ENCODE measurements at places on chromosomes 7 and 10.

- peak; percentile 53 for DNase-seq
These were observed 3.5 kb downstream of the MKRN1 start for GRCh38 chr7:140475747-140476333.

GRCh38 chr10:118793545-118793944 lies 38.8 kb upstream of the CACUL1 start:
- no peak for DNase-seq

GRCh38 chr10:131775833-131776232 lies 125.0 kb upstream of the PPP2R2D start:
- no peak for DNase-seq

- peak; percentile 92 for DNase-seq
These were observed 259.9 kb downstream of the CACNA2D1 start for GRCh38 chr7:82183634-82184033.

DNA sequence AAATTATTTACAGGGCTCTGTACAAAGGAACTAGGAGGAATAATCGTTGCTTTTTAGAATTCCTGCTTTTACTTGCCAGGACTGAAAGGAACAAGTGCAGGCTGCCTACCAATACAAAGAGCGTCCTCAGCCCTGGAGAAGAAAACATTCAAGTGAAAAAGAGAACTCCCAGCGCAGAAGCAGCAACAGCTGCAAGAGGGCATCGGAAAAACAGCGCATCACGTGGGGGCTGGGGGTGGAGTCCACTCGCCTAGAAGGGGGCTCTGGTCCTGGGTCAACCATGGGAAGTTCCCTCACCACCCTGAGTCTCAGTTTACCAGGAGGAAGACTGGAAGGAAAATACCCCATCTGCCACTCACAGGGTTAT lies 385 bp upstream of the C10orf90 start:
- DNase-seq: no peak

- DNase-seq: no peak
These were observed 11.7 kb downstream of the ANK3 start for GRCh38 chr10:60377955-60378354.

DNA sequence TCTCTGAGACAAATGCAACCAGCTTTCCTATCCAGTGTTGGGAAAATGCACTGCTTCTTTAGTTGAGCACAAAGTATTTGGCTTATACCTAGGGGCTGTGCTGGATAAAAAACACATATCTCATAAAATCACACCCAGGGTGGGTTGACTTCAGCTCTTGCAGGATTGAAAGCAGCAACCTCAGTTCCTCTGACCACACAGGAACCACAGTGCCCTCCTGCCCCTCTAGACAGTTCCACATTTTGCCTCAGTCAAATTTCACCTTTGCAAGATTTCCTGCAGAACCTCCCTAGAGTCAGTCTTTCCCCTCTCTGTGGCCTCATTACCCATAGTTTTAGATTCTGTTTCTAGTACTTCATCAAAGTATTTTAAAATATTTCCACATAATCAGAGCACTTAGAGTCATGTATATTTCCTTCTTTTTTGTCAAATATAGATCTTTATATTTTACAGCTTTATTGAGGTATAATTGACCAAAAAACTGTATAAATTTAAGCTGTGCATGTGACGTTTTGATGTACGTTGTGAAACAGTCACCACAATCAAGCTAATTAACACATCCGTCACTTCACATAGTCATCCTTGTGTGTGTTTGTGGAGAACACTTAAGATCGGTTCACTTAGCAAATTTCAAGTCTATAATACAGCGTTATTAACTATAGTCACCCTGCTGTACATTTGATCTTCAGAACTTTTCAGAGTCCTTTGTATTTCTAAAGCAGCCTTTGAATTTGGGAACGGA lies 37.0 kb upstream of the EGR2 start:
- DNase-seq: peak; percentile 33

DNA sequence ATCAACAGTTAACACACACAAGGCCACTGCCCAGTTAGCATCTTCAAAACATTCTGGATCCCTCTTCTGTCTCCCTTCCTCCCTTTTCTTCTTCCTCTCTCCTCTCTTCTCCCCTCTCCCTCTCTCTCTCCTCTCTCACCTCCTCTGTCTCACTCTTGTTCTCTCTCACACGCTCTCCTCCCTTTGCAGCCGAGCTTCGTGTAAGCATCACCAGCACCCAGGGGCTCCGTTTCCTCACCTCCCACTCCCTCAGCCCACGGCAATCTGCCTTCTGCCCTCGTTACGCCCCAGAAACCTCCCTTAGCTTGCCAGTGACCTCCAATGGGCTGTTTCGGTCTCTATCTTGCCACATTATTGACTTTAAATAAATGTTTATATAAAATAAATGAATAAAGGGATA lies 147.4 kb downstream of the TEX36 start:
- no peak for DNase-seq

GRCh38 chr7:101884671-101885596 lies 67.5 kb downstream of the CUX1 start:
- DNase-seq: no peak

DNA sequence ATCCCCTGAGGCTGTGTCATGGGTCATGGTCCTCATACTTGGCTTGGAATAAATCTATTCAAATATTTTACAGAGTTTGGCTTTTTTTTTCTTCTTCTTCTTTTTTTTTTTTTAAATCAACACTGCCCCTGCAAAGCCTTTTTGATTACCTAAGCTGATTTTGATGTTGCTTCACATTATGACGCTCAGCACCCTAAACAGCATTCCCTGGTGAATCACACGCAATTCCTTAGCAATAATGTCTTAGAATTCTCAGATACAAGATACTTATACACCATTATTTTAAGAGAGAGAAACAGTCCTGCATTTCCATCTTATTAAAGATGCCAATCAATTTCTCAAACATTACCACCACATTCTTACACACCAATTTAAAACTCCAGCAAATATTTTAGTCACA lies 323.7 kb upstream of the IGFBP3 start:
- DNase-seq: no peak

GRCh38 chr10:5591336-5591824 lies 66.6 kb downstream of the CALML3 start:
- DNase-seq: no peak

GRCh38 chr10:126235091-126235978 lies 152.9 kb downstream of the ADAM12 start:
- no peak for DNase-seq

GRCh38 chr7:125491137-125491536 lies 561.5 kb upstream of the POT1 start:
- DNase-seq: no peak

DNA sequence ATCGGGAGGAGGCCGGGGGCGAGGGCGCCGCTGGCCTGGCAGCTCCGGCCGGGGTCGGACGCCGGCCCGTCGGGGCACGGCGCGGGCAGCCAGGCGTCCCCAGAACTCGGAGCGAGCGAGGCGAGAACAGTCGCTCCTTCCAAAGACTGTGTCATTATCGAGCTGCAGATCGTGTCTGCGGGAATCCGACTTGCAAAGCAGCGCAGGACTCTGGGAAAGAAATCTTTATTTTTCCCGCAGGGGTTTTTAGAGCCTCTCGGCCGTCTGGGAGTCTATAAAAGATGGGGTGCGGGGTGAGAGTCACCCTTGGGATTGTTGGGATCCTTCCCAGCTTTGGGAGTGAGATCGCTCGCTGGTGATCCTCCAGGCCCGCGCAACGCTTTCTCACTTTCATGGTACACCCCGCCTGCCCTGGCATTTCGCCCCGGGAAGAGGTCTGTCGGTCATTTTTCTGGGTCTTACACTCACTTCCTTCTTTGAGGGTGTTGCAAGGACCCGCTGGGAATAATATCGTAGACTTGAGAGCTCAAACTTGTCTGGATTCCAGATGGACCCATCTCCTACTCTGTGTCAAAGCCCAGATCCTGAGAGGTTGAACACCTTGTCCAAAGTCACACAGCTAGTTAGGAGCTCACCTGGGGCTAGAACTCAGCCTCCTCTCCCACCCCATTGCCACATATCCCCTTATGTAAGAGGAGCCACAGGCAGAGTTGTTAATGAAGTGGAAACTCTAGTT lies 1.0 kb downstream of the UBTD1 start:
- DNase-seq: peak; percentile 18

GRCh38 chr7:158935062-158935461 lies 78.7 kb downstream of the DYNC2I1 start:
- DNase-seq: no peak

- DNase-seq: no peak
These were observed 464.5 kb downstream of the GRID1 start for GRCh38 chr10:85902051-85902450.

- DNase-seq: no peak
These were observed 39.1 kb upstream of the ABLIM1 start for GRCh38 chr10:114697061-114697598.

- no peak for DNase-seq
These were observed 23.6 kb downstream of the FAM3C start for GRCh38 chr7:121372376-121373010.

DNA sequence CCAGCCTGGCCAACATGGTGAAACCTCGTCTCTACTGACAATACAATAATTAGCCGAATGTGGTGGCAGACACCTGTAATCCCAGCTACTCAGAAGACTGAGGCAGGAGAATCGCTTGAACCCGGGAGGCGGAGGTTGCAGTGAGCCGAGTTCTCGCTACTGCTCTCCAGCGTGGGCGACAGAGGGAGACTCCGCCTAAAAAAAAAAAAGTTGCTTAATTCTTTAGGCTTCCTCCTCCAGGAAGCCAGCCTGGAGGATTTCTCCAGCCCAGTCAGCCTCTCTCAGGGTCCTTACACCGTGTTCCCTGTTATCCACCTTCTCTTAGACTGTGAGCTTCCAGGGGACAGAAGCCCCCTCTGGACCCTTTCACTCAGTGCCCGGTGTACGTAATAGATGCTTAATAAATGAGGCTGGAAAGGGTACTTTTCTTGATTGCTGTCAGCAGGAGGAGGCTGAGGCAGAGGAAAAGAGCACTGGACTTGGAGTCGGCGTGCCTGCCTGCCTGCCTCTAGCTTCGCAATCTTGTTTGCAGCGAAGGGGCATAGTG lies 16.4 kb upstream of the NODAL start:
- DNase-seq: no peak

DNA sequence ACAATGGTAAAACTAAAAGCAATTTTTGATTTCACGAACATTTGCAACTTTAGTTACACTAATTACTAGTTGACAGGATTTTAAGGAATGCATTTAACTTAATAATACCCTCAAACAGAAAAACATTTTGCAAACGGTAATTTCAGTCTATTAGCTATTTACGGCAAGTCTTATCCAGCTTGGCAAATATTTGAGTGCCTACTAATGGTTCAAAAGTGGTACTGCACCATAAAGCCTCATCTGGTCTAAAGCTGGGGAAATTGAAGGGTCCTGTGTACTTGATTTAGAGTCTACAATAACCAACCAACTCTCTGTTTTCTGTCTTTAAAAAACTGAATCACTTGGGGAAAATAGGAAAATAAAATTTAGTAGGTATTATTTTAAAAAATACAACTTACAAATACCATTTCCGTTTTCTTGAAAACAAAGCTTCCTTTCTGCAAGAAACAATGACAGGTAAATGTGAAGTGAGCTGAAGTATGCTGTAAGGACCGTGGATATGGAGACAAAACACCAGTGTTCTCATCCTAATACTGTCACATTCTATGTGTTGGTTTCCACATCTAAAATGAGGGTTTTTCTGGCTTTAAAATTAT lies 142.3 kb downstream of the VPS50 start:
- peak; percentile 21 for DNase-seq

GRCh38 chr7:41795276-41795833 lies 92.5 kb upstream of the INHBA start:
- DNase-seq: no peak

DNA sequence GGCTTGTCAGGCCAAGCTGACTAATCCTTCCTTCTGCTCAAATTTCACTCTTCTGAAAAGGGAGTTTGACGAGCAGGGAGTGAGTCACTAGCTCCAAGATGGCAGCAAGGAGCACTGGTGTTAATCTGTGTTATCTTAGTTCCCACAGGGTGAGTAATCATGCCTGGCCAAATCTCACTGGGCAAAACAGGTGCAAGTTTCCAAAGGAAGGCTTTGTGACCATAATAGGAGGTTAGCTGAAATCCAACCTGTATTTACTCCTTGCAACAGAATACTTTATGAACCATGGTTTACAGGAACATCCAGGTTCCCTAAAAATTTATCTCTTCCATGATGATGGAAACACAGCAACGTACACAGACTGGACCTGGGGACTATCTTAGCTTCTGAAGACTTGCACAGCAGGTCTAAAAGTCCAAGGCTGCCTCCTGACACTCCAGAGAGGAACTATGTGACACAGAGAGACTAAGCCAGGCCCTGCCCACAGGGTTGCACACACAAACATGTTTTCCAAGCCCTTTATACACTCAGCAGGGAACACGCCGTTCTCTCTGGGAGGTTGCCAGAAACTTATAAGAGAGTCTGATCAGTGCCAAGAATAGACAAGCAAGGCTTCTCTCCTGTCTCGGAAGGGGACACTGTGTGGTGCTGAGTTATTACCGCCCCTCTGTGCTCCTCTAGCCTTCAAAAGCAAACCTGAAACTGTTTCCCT lies 46.3 kb downstream of the PDK4 start:
- no peak for DNase-seq

- no peak for DNase-seq
These were observed 26.3 kb upstream of the COL1A2 start for GRCh38 chr7:94368371-94368791.

DNA sequence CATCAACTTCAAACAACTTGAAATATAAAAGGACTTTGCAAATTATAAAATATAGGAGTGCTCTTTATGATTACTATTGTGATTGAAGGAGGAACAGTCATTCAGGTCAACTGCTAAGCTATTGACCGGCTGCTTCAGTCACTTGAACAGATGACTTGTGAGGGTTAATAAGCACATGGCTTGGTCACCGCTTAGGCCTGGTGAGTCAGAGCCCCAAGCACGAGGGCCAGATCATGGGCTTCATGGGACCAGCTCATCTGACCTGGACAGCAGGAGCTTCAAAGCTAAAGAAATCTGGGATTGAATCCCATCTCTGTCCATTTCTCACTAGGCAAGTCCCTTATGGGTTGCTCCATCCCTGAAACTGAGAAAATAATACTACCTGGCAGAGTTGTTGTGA lies 60.4 kb upstream of the ADO start:
- DNase-seq: no peak

- no peak for DNase-seq
These were observed 67.4 kb downstream of the PDGFA start for GRCh38 chr7:452226-452751.

GRCh38 chr7:111749625-111750024 lies 187.3 kb upstream of the IMMP2L start:
- no peak for DNase-seq

GRCh38 chr7:38122501-38122900 lies 55.5 kb upstream of the STARD3NL start:
- DNase-seq: no peak

DNA sequence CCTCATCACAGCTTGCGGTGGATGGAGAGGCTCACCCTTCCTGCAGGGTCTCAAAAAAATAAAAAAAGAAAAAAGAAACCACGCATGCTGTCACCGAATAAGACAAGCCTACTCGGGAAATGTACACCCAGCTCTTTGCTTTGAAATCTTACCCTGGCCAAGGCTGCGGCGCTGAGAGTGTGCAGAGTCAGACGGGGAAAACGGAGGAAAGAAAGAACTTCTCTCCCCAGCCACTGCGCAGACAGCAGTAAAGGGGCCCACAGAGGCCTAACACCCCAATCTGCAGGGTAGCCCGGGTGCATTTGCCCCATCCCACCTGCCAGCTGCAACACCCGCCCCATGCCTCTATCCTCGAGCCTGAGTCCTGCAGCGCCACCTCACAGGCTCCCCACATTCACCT lies 14.8 kb downstream of the SLIT1 start:
- DNase-seq: no peak
